Cerebellar nuclear complex (tissue), 1 donor: ENCODE measurements at places on chromosomes 4 and X.

DNA sequence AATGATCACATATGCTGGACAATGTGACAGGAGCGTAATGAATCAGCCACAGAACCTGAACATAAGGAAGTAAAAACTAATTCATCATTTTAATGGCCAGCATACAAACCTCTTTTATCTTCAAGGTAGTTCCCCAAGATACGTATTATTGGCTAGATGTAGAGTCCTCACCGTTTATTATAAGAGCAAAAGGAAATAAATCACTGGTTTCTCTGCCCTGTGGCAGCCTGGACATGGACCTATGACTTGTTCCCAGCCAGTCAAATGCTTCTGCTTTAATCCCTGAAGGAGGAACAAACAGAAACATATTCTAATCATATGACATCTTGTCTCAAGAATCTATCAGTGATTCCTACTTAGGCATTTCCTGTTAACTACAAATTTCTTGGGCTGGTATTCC, 86.8 kb upstream of the FAM241A start:
- DNase-seq = no peak

DNA sequence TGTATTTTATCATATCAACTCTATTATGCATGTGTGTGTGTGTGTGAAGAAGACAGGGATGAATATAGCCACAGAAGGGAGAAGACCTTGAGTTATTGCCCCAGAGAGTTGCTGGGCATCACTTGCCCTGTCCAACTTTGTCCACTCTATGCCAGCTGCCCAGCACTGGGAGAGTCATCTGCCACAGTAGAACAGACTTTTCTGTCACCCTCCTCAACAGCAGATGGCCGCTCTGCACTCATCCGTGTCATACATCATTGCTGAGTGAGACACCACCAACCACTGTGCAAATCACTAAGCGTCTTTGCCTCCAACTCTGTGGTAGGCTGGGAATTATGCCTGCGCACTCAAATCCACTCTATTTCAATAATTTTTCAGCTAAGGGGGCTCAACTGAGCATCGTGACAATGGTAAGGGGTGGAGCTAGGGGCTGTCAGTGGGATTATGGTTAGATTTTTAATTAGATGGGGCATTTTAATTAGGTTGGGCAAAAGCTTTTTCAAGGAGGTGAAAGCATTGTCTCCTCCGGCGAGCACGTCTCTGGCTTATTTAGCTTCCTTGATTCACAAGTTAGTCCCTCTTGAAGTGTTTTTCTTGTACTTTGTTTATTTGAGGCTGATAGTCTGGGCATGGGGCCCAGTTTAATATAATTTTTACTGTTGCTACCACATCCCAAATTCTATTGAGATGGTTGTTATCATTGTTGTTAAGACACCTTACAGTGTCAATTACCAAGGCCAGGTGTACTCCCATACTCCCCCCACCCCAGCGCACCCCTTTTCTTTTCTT, 100.1 kb upstream of the KLF3 start:
- no peak for DNase-seq

- DNase-seq = no peak
Observed at GRCh38 chr4:67512501-67512900, 32.8 kb downstream of the CENPC start.

- DNase-seq = no peak
Observed at GRCh38 chr4:4639370-4639769, 97.5 kb upstream of the STX18 start.

GRCh38 chr4:185965426-185966384, 103.3 kb upstream of the TLR3 start:
- no peak for DNase-seq

DNA sequence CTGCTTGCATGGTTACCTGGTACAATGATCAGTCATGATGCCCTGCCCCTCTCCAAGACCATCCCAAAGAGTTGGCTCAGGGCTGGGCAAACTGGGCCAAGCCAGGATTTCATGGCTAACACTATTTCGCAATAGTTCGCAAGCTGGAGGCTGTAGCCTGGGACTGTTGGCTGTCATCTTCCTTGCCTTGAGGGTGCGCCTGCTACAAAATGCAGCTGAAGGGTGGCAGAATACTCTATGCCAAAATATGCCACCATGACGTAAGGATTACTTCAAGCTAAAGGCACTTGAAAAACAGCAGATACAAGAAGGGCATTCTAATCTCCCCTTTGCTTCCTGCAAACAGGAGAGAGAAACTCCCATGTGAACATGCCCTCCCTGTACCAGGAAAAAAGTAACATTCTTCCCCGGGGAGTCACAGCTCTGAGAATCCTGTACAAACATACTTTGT, 21.0 kb downstream of the SAT1 start:
- no peak for DNase-seq

- no peak for DNase-seq
Observed at GRCh38 chr4:87075876-87076275, 141.1 kb downstream of the AFF1 start.

DNA sequence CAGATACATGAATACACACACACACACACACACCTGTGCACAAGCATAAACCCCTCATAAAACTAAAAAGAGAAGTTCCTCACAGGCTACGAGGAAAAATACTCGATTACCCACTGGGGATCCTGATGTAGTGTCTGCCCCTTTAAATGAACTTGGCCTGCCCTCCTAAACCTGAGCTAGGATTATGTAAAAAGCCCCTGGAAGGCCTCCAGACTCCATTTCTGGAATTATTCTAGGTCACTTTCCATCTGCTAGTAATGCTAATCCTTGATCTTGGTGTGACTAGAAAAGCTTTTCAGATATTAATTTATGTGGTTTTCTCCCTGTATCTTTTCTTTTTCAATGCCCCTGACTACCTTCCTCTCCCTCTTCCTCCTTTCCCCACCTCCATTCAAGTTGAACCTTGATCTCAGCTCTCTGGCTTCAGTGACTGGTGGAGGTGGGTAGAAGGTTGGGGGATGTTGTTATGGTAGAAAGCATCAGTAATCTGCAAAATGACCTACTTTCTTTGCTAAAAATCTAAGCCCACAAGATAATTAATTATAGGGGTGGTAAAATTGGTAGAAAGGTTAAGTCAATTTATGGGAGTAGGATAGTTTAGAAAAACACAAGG, 25.5 kb upstream of the ZNF330 start:
- peak; percentile 5 for DNase-seq

GRCh38 chr4:60897415-60897814, 302.7 kb upstream of the ADGRL3 start:
- DNase-seq = no peak

- no peak for DNase-seq
Observed at GRCh38 chr4:41839916-41840854, 91.7 kb upstream of the PHOX2B start.

DNA sequence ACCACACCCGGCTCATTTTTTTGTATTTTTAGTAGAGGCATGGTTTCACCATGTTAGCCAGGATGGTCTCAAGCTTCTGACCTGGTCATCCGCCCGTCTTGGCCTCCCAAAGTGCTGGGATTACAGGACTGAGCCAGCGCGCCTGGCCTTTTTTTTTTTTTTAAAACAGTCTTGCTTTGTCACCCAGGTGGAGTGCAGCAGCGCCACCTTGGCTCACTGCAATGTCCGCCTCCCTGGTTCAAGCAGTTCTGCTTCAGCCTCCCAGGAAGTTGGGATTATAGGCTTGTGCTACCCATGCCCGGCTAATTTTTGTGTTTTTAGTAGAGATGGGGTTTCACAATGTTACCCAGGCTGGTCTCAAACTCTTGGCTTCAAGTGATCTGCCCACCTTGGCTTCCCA, 28.9 kb downstream of the ZFX start:
- no peak for DNase-seq

DNA sequence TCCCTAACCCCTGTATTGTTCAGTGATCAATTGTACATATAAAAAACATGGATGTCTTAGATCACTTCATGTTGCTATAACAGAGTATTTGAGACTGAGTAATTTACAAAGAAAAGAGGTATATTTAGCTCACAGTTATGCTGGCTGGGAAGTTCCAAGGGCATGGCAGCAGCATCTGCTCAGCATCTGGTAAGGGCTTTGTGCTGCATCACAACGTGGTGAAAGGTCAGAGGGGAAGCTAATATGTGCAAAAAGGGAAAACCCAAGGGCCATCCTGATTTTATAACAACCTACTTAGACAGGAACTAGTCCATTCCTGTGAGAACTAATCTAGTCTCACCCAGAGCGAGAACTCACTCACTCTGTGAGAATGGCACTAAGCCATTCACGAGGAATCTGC, 128.2 kb upstream of the OTUD4 start:
- DNase-seq = no peak

DNA sequence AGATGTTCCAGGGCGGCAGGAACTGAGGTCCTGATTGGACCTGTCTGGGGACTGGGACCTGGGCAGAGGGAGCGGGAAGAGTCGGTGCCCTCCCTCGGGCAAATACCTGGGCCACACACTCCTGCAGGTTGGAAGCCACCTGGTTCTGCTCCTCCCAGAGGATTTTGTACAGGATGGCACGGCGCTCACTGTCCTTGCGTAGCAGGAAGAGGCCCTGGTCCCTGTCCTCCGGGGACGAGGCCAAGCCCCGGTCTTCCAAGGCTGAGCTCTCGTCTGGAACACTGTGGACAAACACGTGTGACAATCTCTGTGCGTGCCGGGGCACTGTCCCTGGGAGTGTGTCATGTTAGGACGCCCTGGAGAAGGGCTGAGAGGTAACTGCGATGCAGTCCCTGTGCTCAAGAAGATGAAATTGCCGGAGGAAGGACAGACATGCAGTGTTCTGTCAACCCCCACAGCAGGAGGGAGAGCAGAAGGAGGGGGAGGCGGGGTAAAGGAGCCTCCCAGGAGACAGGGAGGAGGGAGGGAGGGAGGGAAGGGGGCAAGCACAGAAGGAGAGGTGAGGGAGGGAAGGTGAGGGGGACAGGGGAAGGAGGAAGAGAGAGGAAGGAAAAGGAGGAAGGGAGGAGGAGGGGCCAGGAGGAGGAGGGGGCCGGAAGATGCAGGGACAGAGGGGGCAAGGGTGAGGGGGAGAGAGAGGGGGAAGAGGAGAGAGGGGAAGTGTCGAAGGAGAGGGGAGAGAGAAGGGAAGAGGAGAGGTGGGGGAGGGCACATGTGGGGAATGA, 29.0 kb downstream of the PDHA1 start:
- DNase-seq = no peak

GRCh38 chr4:70577220-70577927, 14.7 kb upstream of the AMBN start:
- DNase-seq = no peak

DNA sequence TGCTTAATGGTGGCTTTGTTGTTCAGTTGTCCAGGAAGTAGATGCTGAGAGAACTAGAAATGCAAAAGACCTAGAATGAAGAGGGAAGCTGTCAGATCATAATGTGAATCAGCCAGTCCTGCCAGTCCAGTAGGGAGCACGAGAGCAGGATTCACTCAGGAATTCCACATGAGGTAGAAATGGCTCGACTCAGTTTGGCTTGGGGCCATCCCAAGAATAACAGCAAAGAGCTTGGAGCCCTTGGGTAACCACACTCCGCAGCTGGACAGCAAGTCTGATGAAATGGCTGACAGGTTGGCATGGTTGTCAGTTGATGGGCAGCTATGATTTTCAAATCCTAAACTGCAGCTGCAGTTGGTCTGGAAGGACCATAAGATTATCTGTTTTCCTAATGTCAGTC, 44.5 kb upstream of the WDR1 start:
- no peak for DNase-seq

GRCh38 chr4:164596318-164596878, 157.5 kb upstream of the SMIM31 start:
- no peak for DNase-seq

DNA sequence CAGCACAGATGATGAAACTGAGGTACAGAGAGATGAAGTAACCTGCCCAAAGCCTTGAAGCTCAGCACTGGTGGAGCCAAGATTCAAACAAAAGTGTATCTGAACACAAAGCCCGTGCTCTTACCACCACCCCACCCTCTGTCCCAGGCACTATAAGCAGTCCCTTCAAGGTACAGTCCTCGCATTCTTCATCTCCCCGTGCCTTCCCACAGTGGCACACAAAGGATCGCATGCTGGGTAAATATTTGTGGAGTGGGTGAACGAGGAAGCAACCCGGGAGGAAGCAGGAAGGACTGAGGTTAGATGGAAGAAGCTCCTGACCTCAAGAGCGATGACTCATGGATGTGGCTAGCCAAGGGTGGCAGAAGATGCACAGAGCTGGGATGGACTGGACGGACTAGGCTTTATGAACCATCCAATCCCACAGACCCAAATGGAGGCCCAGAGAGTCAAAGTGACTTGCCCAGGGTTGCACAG, 18.4 kb downstream of the IQSEC2 start:
- no peak for DNase-seq

GRCh38 chr4:11069083-11069482, 359.6 kb downstream of the HS3ST1 start:
- DNase-seq = no peak

GRCh38 chr4:120630427-120630826, 292.1 kb downstream of the PRDM5 start:
- no peak for DNase-seq

DNA sequence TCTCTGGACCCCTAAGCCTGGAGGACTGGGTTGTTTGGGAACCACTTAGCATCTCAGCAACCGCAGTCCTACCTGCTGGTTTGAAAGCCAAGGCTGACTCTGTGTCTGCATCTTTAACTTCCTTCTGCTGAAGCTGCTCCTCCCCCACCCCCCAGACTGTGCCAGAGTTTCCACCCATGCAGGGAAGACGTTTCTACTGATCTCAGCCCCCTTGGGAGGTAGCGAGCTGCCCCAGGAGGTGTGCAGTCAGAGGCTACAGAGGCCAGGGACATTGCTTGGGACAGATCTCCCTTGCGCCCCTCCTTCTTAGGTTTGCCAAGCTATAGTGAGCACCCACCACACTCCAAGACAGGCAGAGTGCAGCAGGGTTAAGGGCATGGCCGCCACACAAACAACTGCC, 4.7 kb upstream of the FATE1 start:
- DNase-seq = no peak

GRCh38 chr4:11912886-11913285, 484.2 kb upstream of the HS3ST1 start:
- DNase-seq = no peak

- no peak for DNase-seq
Observed at GRCh38 chrX:6678313-6678712, 143.4 kb upstream of the VCX3A start.

DNA sequence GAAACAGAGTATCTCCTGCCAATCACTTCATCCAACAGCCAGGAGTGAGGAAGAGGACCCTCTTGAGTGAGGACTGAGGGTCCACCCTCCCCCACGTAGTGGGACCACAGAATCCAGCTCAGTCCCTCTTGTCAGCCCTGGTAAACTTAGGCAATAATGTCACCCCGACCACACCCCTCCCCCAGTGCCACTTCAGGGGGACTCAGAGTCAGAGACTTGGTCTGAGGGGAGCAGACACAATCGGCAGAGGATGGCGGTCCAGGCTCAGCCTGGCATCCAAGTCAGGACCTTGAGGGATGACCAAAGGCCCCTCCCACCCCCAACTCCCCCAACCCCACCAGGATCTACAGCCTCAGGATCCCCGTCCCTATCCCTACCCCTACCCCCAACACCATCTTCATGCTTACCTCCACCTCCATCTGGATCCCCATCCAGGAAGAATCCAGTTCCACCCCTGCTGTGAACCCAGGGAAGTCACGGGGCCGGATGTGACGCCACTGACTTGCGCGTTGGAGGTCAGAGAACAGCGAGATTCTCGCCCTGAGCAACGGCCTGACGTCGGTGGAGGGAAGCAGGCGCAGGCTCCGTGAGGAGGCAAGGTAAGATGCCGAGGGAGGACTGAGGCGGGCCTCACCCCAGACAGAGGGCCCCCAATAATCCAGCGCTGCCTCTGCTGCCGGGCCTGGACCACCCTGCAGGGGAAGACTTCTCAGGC, at the start of the genes CSAG1 and MAGEA12:
TSS of gene CSAG1 (minus strand) at position 461 of the 715 bp plus-strand sequence. CDS start 1,261 bp downstream, outside the sequence.
TSS of gene MAGEA12 (plus strand) at position 497 of the 715 bp plus-strand sequence. CDS start 2,405 bp downstream, outside the sequence.
- no peak for DNase-seq
